ENCODE measurements at places on chromosomes 5 and 9. TPM values are rescaled to one million over a fixed set of nuclear protein-coding genes. Genes with fewer than 3 reads are reported as not detected.

DNA sequence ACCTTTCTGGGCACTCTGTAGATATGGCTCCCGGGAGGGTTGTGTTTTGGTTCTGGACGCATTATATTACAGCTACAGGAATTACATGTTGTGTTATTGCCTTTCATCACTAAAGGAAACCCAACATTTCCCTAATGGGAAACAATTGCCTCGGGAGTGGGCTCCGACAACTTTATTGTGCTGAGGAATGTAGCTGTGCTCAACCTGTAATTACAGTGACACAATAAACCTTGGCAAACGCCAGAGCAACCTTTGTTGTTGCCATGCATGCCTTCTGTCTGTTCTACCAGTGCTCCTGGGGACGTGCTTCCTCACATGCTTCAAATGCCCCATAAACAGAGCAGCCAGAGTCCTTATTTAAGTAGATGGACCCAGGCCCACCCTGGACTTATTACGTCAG is 182.4 kb downstream of the DIRAS2 start:
- peaks cover 2% of the 10 kb centered on the region for H3K36me3 ChIP-seq
- H3K4me3 ChIP-seq: no peak overlapping the region
- no peak for DNase-seq
- peaks cover 3% of the 10 kb centered on the region for H3K4me1 ChIP-seq
- H3K27me3 ChIP-seq: no peaks in the 10 kb centered on the region

The RMND5B gene
- total RNA-seq: 42.4 TPM

The OTP gene
- total RNA-seq: 3.1 TPM

The NME5 gene
- 8.4 TPM for total RNA-seq

DNA sequence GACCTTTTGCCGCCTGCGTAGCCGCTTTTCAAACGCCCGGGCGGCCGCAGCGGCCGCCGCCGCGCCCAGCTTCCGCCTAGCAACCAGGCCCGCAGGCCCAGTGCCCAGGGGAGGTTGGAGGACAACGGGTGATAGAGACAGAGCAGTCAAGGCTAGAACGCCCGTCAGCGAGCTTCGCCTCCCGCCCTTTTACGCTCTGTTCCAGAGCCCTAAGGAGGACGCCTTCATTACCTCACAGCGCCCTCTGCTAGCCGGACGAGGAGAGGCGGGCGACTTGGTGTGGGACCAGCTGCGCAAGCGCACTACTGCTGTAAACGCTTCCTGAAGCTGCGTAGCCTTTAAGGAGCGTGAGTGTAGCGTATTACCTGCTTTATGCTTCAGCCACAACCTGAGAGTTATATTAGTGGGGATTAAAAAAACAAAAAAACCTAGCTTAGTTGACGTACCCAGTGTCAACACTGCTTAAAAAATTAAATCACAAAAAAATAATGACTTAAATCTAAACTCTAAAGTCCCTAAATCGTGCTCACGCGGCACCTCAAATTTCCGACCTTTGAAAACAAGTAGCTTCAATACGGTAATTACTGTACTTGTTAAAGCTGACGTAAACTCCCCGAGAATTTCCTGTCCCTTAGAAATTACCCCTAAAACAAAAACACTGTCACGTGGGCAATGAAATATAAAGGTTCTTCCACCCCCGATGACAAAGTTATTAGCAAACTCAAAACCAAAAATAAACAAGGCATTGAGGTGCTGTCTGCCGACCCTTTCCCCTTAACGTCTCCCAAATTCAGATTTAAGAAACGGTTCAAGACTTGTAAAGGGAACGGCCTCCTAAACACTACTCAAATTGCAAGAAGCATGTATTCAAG is at the start of gene CEP120:
TSS of gene CEP120 (minus strand) at position 126 of the 872 bp plus-strand sequence. CDS start 405 bp downstream, outside the sequence.
- no peaks in the 10 kb centered on the region for H3K36me3 ChIP-seq
- DNase-seq: peak; percentile 95
- peaks cover 17% of the 10 kb centered on the region for H3K4me1 ChIP-seq
- H3K4me3 ChIP-seq: no peak within 1 kb of the TSS
- no peaks in the 10 kb centered on the region for H3K27me3 ChIP-seq
- peak within 1 kb of the TSS; percentile 91 for H3K27ac ChIP-seq

DNA sequence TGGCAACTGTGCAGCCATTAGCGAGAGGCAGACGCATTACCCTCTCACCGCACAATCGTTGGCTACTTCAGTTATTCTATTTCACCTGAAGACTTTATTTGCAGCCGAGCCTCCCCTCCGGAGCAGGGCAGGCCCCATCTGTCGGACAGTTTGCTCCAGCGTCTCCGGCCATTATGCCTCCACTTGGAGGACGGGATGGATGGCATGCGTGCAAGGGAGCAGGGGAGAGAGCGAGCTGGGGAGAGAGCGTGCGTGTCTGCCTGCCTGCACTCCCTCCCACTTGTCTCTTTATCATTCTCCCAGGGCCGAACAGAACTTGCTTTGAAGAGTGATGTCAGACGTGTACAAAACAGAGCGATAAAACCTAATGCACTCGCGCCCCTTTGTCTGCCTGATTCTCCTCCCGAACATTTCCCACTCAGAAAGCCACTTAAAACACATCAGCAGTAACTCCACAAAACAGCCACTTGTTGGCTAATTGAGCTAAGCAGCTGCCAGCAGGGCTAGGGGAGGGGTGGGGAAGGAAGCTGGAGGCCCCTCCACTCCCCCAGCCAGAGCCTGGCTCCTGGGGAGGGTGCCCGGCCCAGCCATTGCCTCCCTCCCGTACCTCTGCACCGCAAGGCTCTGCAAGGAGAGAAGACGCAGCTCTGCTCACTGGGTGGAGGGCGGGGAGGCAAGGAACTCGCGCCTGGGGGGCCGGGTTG is 43.4 kb upstream of the FUBP3 start:
- peak; percentile 18 for DNase-seq
- H3K4me1 ChIP-seq: peaks cover 35% of the 10 kb centered on the region
- no peaks in the 10 kb centered on the region for H3K36me3 ChIP-seq
- peak overlapping the region; percentile 60 for H3K4me3 ChIP-seq
- H3K27ac ChIP-seq: peak overlapping the region; percentile 76

- H3K27me3 ChIP-seq: peaks cover 2% of the 10 kb centered on the region
- no peaks in the 10 kb centered on the region for H3K36me3 ChIP-seq
- H3K27ac ChIP-seq: no peak overlapping the region
- H3K4me3 ChIP-seq: no peak overlapping the region
- no peak for DNase-seq
These were observed 117.8 kb downstream of the FGF18 start for GRCh38 chr5:171537070-171537849.

The SLCO6A1 gene
- total RNA-seq: 4.4 TPM

- H3K27ac ChIP-seq: peak overlapping the region; percentile 47
- no peaks in the 10 kb centered on the region for H3K27me3 ChIP-seq
- no peaks in the 10 kb centered on the region for H3K36me3 ChIP-seq
- H3K4me1 ChIP-seq: peaks cover 34% of the 10 kb centered on the region
- no peak overlapping the region for H3K4me3 ChIP-seq
These were observed 33.8 kb downstream of the ERGIC1 start for GRCh38 chr5:172867761-172868435.

The SPATA31A3 gene
- total RNA-seq: not detected

The PCDHA7 gene
- 2.3 TPM for total RNA-seq

Data from neural crest cell (in vitro differentiated cells).